ENCODE measurements at places on chromosomes 7 and 10.

- DNase-seq = peak; percentile 14
Observed at GRCh38 chr7:35802649-35803048, 1.8 kb downstream of the SEPTIN7 start.

DNA sequence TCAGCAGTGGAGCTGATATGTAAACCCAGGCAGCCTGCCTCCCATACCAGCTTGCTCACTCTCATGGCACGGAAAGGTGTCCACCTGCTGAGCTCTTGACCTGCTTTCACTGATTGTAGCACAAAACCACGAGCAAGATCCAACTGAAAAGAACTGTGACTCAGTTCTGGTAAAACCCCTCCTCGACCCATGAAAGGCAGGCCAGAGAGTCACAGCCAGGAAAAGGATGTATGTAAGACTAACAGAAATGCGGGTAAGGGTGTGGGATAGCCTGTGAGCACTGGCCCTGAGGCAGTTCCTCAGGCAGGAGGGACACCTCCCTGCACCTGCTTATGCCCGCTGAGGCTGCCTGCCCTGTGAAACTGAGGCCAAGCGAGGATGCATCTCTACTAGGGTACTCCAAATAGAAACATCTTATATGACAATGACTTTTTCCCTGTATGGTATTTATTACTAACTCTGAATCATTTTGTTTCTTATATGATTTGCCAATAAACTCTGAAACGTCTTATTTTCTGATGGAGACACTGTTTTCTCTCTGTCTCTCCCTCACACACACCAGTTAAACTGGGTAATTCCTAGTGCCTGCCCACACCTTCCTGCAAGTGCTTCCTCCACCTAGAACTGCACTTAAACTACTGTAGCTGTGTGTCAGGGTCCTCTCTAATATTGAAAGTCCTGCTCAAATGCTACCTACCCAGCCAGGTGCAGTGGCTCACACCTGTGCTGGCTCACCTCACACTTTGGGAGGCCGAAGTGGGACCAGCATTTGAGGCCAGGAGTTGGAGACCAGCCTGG, 73.3 kb upstream of the GHITM start:
- no peak for DNase-seq

DNA sequence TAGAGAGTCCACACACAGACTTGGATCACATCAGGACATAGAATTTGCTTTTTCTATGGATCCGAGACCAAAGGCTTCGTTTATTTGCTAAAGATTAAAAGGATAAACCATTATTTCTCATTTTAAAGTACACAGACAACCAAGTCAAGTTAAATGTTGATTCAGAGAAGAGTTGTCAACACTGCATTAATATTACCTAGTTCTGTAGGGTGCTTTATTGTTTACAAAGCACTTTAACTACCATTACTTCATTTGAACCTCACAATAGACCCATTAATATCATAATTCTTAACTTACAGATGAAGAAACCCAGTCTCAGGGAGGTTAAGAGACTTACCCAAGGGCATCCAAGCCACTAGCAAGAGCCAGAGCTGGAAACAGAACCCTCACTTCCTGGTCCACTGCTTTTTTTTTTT, 43.2 kb upstream of the GSAP start:
- no peak for DNase-seq

GRCh38 chr10:112713411-112713810, 236.6 kb upstream of the TCF7L2 start:
- DNase-seq = no peak

- DNase-seq = peak; percentile 60
Observed at GRCh38 chr10:71285180-71285545, 33.9 kb upstream of the SLC29A3 start.

GRCh38 chr7:93622036-93623033, 47.8 kb upstream of the CALCR start:
- no peak for DNase-seq

- DNase-seq = no peak
Observed at GRCh38 chr10:103204353-103205255, 11.5 kb upstream of the NT5C2 start.

DNA sequence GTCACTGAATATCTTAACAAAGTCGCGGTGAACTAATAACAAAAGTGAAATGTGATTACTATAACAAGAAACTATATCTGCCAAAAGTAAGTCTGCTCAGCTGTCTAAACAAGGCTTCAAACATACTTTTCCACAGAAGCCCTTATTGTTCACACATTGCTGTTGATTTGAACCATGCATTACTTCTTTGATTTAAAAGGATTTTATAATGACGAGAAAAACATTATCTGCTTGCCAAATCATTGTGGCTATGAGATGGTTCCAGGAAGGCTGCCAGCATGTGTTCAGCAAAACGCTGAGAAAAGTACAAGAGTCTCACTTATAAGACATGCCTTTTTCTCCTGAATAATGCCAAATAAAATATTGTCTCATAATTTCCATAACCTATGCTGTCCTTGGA, 24.4 kb downstream of the RNF133 start:
- no peak for DNase-seq

GRCh38 chr10:86817246-86817645, 60.8 kb downstream of the BMPR1A start:
- DNase-seq = no peak

GRCh38 chr7:90596671-90597562, 796 bp downstream of the CDK14 start:
- peak; percentile 27 for DNase-seq

GRCh38 chr7:22787951-22788350, 34.7 kb downstream of the TOMM7 start:
- DNase-seq = no peak

DNA sequence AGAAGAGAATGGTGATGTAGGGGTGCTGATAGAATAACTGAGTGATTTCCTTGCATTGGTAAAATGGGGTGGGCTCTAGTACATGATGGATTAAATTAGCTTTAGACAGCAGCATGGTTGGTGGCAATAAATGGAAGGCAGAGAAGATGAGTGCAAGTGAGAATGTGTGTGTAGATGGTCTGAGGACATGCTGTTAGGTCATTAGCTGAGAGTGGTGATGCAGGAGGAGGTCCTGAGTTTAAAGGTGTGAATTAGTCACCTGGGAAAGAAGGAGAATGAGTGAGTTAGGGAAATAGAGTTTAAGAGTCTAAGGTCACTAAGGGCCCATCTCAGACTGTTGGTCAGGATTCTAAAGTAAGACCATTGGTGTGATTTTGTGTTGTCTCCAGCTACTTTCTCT, 17.9 kb upstream of the SEC61A2 start:
- no peak for DNase-seq

DNA sequence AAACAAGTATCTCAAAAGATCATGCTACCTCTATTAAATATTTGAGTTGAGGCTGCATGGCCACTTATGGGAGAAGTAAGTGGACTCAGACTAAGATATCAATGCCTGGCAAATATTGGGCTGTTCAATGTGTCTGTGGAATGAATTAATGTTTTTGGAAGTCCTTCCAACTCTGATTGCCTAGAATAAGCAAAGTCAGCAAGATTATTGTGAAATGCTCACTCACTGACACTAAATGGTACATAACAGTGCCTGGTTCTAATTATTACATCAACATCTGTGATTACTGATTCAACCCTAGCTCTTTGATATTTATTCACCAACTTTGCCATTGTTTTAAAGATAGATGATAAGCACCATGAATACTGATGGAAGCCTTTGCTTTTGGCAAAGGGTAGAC, 45.5 kb upstream of the HDAC9 start:
- DNase-seq = no peak

DNA sequence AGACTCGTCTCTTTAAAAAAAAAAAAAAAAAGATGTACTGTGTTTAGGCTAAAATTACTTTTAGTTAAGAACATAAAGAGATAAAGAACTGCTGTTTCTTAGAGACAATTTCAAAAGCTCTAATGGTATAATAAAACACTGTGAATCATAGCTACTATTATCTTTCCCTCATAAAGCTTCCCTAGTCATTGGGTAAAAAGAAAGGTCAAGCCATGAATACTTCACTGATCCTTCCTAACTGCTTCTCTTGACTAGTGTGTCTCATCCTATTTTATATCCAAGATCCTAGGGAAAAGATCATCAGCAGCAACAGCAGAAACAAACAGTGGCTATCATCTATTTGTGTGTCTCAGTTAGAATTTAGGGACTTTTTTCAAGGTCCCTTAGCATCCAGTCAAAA, 10.5 kb downstream of the YME1L1 start:
- DNase-seq = no peak

- DNase-seq = no peak
Observed at GRCh38 chr7:27300421-27300820, 57.8 kb downstream of the EVX1 start.

DNA sequence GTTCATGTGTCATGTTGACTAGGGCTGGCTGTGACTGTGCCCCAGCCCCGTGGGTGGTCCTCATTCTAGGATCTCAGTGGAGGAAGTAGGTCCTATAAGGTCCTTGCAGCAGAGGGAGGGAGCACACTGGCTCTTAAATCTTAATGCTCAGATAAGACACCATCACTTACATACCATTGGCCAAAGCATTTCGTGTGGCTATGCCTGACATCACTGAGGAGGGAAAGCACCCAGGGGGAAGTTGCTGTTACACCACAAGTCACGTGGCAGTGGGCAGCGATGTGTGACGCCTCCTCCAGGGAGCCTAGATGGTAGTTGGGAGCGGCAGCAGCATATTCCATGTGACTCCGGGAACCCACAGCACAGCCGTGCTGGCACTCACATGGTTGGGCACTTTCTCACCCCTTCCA, 224.7 kb upstream of the SH2B2 start:
- peak; percentile 69 for DNase-seq

DNA sequence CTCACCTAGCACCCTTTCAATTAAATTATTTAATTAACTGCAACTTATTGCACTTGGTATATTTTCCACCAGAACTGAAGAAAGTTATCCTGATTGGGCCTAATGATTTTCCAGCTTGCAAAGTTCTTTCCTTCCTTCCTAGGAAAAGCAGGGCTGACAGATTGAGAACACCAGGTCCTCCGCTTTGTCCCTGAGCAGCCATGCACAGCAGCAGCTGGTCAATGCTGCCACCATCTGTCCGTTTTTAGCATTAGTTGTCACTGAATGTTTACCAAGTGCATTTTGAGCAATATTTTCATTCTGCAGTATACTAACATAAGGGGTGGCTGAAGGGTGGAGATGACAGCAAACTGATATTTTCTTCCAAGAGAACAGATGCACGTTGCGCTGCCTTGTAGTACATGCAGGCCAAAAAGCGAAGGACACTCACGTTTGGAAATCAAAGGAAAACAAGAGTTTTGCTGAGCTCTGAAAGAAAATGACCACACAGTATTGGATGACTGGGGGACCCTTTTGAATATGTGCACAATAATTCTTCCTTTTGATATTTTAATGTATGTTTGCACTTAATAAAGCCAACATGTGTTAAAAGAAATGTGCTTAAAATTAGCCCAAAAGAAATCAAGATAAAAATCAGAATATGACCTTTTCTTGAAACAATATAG, 248.8 kb upstream of the PTN start:
- DNase-seq = no peak

DNA sequence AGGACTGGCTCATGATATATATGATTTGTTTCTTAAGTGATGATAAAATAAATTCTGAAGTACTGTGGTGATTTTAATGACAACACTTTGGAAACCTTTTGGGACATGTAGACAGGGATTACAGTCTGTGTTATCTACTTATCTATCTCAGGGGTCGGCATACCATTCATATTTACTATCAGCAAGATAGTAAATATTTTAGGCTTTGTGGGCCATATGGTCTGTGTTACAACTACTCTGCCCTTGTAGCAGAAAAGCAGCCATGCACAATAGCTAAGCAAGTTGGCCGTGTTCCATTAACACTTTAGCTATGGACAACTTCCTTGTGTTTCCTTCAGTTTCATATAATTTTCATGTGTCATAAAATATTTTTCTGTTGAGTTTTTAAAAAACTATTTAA, 97.8 kb upstream of the PRPS1L1 start:
- DNase-seq = no peak

DNA sequence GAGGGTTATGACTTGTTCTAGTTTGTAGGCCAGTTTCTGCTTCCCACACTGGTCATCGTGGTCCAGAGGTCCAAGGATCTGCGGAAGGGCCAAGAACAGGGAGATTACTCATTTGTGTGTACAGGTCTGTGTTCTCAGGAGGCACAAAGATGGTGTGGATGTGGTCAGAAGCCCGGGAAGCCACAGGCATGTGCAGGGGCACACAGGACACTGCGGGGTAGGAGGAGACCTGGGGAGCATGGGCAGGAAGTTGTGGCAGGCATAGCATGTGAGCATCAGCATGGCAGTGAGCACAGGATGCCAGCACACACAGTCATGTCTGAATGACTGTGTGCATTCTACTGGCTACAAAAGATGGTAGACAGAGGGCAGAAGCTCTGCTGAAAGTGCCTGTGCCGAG, 445.8 kb downstream of the PLXNA4 start:
- DNase-seq = no peak

GRCh38 chr7:105764506-105764905, 111.9 kb downstream of the ATXN7L1 start:
- DNase-seq = no peak

DNA sequence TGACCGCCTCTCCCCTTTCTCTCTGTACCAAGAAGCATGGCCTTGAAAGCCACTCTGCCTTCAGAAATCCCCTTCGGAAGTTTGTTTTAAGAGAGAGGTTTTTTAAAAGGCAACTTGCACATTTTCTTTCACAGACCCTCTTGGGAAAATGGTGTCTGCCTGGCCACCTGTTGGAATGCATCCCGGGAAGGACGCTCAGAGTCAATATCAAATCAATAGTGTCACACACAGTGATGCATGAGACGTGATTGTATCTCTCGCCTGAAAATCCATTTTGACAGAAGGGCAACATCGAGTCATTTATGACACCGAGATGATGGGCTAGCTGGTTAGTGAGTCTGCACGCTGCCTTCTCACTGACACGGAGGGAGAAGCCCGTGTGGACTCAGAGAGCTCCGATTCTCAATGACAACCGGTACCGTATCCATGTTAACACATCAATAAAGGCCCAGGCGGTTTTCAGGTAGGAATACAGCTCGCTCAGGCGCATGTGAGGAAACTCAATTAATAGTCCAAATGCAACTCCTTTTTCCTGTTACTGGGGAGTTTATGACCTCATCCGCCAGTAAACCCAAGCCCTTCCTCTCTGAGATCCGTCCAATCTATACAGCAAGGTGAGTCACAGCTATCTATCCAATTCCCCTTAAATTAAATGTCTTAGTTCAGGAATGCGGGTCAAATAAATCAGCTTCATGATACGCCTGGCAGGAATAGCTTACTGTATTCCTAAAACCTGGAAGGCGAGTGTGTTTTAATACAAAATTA, 621.5 kb upstream of the MKI67 start:
- DNase-seq = no peak

DNA sequence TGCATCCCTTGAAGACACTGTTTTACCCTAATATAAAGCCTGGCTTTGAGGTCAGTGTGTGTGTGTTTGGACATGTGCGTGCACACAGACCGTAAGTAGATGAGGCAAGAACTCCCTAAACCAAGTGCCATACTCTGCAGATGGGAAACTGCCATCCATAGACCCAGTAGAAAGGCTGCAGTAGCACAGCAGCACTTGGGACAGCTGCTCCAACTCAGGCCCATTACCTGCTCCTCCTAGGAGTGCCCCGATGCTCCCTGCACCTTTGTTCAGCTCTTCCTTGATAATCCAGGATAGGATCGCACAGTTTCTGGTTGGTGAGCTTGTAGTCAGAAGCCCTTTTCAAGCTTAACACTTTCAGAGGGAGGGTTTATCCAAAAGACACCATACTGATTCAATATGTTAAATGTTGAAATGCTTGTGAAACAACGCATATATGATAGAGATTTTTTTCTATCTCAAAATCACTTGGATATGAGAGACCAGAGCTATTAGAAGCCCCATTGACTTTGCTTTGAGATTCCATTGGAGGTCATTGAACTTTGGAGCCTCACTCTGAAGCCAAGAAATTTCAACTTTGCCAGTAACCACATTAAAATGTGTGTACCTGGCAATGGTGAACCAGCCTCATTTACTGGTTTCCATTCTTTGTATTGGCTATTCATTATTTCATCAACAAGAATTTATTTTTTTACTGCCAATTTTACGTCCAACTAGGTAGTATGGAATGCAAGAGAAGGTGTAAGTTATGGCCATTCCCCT, 757.0 kb upstream of the GALNT17 start:
- no peak for DNase-seq

All from germinal center (tissue), 1 donor.